Cortex of kidney (tissue), 1 donor: ENCODE measurements at places on chromosomes 2 and 18.

GRCh38 chr2:199230091-199230490 is 227.6 kb downstream of the SATB2 start:
- no peak for DNase-seq

DNA sequence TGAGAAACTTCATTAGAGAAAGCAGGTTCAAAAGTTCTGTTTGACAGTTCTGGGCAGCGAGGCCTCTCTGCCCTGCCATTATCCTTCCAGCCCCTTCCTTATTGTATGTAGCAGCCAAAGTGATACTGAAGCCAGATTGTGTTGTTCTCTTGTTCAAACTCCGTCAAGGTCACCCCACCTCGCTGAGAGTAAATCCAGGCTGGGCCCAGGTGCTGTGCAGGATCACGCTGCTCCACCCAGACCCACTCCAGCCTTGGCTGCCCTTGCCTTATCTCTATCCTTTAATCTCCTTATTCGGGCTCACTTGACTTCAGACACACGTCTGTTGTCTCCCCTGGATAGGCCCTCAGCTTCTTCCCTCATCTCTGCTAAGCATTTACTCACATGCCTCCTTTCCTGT is 196.1 kb downstream of the CPS1 start:
- DNase-seq: no peak

- DNase-seq: no peak
Observed at GRCh38 chr2:207987025-207987716, 38.2 kb downstream of the PLEKHM3 start.

DNA sequence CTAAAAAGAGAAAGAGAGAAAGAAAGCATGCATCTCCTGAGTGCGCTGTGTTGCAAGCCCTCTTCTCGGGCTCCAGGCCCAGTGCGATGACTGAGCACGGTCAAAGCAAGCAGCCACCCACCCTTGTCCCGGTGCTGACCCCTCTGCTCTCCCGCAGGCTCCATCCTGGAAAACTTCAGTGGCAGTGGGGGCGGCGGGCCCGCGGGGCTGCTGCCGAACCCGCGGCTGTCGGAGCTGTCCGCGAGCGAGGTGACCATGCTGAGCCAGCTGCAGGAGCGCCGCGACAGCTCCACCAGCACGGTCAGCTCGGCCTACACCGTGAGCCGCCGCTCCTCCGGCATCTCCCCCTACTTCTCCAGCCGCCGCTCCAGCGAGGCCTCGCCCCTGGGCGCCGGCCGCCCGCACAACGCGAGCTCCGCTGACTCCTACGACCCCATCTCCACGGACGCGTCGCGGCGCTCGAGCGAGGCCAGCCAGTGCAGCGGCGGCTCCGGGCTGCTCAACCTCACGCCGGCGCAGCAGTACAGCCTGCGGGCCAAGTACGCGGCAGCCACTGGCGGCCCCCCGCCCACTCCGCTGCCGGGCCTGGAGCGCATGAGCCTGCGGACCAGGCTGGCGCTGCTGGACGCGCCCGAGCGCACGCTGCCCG is 252.5 kb downstream of the GLI2 start:
- DNase-seq: no peak

DNA sequence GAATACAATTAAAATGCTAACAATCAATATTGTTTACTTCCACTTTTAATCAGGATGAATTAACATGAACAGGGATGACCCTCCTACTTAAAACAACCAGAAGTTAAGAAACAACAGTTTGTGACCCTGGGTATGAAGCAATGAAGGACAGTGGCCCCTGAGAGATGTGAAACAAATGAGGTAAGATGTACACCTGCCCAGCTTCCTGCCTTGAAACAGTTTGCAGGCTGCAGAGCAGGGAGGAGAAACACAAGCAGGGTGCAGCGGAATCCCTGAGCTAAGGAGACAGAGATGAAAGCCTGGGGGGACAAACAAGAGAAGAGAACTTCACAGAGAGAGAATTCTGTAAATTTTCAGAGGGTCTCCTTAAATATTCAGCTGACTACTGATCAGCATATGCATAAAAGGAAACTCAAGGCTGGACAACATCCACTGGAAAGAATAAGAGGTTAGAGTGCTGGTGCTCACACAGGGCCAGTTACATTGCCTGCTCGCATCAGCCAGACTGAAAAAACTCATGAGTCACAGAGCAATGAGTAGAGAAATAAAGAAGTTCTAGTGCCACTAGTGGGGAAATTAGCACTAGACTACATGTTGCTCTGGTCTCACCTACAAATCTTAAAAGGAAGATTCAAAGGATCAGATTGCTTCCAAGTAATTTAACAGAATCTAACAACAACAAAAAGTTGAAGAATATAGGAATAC is 106.4 kb downstream of the PID1 start:
- DNase-seq: no peak

- no peak for DNase-seq
Observed at GRCh38 chr2:84338069-84338468, 121.0 kb downstream of the SUCLG1 start.

GRCh38 chr2:11023326-11024258 is 111.9 kb downstream of the KCNF1 start:
- no peak for DNase-seq

DNA sequence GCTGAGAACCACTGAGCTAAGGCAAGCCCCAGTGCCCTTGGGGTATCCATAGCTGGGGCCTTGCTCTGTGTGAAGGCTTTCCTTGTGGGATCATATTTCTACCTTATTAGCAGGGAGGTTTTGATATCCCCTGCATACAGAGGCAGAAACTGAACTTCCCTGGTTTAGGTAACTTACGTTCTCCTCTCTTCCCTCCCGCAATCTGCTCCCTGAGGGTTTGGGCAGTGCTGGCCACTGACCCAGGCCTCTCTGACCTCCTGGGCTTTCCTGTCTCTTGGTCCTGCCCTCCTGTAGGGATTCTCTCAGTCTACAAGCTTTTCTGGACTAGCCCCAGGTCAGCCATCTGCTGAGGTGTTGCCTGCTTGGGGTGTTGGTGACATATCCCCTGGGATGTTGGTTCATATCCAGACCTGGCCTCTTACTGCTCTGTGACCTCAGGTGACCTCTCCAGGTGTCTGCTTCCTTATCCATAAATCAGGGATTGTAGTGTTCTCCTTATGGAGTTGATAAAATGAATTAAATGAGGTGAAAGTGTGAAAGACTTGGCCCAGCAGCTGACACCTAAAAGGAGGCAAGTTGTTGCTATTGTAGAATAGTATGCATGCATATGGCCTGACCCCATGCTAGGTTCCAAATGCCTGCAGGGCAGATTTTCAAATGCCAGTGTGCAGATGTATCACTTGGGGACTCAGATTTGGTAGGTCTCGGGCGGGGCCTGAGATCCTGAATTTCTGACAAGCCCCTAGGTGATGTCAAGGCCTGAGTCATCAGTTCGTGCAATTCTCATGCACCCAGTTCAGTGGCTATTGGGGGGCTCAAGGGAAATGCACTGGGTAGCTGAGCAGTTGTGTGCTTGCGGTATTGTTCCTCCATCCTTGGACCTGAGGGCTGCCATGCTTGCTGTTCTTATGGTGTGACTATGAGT is 106.6 kb downstream of the FHOD3 start:
- no peak for DNase-seq

- DNase-seq: no peak
Observed at GRCh38 chr2:64631771-64632170, 21.9 kb downstream of the SERTAD2 start.

DNA sequence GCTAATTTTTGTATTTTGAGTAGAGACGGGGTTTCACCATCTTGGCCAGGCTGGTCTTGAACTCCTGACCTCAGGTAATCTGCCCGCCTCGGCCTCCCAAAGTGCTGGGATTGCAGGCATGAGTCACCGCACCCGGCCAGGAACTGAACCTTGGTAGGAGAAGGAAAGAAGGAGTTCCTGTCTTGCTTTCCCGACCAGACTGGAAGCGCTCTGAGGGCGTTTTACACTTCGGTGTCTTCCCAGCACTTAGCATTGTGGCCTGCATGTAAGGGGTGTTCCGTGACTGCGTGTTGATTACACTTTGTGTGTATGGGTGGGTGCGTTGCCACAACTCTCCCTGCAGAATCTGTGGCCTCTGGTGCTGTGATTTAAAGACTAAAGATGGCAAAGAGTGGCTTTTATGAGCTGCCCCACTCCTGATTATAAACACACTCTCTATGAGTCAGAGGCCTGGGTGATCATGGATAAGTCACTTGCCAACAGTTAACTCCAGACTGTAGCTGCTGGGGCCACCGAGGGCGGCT is 46.0 kb downstream of the ODC1 start:
- DNase-seq: no peak

GRCh38 chr2:54306556-54306955 is 50.5 kb upstream of the TSPYL6 start:
- DNase-seq: no peak

DNA sequence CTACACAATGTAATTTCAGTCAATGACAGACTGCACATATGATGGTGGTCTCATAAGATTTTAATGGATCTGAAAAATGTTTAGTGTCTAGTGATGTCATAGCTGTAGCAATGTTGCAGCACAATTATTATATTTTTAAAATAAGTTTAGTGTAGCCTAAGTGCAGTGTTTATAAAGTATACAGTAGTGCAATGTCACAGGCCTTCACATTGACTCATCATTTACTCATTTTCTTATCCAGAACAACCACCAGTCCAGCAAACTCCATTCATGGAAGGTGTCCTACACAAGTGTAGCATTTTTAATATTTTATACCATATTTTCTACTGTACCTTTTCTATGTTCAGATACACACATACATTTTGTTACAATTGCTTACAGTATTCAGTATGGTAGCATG is 663.1 kb downstream of the ERBB4 start:
- DNase-seq: no peak

DNA sequence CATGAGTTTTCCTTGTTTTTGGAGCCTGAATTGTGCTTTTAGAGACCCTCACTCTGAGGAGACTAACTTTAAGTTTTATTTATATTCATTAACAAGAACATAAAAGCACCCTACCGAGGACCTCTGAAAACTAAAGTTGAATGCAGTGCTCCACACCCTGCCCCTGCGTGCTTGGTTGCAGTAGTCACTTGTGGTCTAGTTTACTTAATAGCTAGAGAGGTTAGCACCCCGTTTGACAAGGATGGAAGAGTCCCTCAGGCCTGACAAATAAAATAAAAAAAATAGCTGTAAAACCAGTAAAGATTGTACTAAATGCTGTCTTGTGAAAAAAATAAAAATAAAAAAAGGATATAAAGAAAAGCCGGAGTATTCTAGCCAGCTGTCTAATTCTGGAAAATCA is 395.2 kb downstream of the MTX2 start:
- DNase-seq: no peak

GRCh38 chr2:133790711-133791110 is 222.4 kb upstream of the NCKAP5 start:
- DNase-seq: no peak

GRCh38 chr2:188949046-188949818 is 24.9 kb upstream of the COL3A1 start:
- DNase-seq: no peak

DNA sequence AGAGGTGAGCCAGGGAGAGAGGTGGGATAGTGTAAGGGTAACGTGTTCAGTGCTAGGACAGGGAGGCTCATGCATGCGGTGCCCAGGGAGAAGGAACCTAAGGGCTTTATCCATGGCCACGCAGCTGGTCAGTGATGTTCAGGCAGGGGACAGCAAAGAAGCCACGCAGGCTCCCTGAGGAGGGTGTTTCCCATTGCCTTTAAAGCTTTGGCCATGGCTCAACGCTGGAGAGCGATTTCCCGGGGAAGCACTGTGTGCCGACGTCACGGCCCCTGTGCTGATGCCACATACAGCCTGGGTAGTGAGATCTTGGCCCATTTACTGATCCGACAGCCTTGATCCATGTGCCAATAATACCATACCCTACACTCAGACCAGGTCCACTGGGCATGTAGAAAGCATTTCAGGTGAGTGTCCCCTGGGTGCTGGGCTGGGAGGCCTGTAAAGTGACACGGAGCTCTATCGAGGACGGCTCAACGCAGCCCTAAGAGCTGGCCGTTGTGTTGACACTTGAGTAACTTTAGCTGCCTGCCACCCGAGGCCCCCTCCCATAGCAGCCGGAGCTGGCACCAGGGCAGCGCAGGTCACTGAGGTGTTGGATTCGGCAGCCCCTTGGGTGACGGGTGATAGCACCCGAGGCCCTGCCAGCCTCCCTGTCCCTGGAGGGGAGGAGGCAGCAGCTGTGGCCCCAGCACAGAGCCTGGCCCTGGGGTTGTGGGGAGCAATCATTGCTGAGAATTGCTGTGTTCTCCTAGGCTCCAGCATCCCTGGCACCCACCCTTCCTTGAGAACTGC is 41.4 kb downstream of the PDIA6 start:
- no peak for DNase-seq

DNA sequence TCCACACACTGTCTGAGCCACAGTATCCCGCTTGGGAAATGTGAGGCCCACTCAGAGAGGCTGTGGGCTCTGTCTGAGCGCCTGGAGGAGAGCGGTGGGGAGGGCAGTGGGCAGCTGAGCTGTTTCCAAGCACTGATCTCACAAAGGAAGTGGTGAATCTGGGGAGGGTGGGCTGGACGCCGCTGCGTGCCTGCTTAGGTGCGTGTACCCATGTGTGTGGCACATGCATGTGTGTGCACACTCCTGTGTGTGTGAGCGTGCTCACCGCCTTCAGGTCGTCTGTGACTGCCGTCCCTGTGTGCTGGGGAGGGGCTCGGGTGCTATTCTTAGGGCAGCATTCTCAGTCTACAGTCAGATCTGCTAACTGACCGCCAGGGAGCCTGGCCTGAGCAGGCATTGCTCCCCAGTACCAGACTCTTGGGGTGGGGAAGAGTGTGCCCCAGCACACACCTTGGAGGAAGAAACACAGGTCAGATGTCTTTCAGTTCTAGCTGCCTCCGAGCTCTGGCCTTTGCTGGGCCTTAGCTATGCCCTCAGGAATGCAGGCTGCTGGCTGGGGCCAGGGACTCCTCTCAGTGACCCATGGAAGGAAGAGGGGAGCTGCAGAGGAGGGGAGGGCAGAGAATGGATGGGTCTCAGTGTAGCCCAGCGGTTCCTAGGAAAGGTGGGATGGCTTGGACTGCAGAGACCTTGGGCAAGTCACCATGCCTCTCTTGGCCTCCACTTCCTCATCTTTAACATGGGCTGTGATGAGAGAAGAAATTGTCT is 31.4 kb downstream of the KCNIP3 start:
- no peak for DNase-seq

GRCh38 chr2:100674666-100675065 is 111.9 kb downstream of the PDCL3 start:
- no peak for DNase-seq

- no peak for DNase-seq
Observed at GRCh38 chr2:210527286-210527685, 29.1 kb upstream of the CPS1 start.

- DNase-seq: no peak
Observed at GRCh38 chr2:99982744-99983143, 159.6 kb downstream of the AFF3 start.

DNA sequence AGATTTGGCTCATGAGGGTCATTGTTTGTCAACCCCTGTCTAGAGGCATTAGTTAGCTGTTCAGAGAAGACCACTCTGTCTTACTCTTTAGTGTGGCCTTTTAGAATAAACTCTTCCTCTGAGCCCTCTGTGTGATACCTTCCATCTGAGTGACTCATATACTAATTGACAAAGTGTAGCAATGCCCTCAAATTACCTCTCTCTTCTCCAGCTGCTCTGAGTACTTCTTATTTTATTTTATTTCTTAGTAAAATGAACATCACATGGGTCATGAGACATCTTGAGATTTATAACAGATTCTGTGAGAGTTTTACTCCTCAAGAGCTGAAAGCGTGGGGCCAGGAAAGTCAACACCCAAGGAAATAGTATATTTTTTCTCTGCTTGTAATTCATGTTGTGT is 67.4 kb downstream of the KCTD18 start:
- no peak for DNase-seq

GRCh38 chr2:44866152-44866551 is 75.3 kb upstream of the SIX3 start:
- no peak for DNase-seq
